ENCODE measurements at places on chromosomes 5 and 9. TPM values are rescaled to one million over a fixed set of nuclear protein-coding genes. Genes with fewer than 3 reads are reported as not detected.

GRCh38 chr5:149489605-149490037 is 61.6 kb downstream of the CSNK1A1 start:
- DNase-seq, result no peak
- H3K27ac ChIP-seq, result no peak overlapping the region
- no peaks in the 10 kb centered on the region for H3K36me3 ChIP-seq
- no peaks in the 10 kb centered on the region for H3K27me3 ChIP-seq

DNA sequence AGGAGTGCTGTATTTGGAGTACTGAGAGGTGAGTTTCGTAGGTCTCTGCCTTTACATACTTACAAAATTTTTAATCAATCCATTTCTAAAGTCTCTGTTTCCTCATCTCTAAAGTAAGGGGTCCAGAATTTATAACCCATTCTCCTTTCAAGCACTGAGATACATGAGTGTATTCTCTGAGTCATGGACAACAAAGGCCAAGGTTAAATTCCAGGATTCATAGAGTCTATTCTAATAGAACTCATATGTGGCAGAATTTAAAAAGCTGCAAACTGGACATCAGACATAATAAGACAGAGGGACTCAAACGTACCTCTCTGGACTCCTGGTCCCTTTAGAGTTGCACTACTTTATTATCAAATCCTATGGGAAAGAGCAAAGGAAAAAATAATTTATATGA is 112.5 kb upstream of the SLIT3 start:
- no peak overlapping the region for H3K4me3 ChIP-seq
- DNase-seq, result no peak
- no peaks in the 10 kb centered on the region for H3K4me1 ChIP-seq
- no peaks in the 10 kb centered on the region for H3K27me3 ChIP-seq
- H3K36me3 ChIP-seq, result no peaks in the 10 kb centered on the region

DNA sequence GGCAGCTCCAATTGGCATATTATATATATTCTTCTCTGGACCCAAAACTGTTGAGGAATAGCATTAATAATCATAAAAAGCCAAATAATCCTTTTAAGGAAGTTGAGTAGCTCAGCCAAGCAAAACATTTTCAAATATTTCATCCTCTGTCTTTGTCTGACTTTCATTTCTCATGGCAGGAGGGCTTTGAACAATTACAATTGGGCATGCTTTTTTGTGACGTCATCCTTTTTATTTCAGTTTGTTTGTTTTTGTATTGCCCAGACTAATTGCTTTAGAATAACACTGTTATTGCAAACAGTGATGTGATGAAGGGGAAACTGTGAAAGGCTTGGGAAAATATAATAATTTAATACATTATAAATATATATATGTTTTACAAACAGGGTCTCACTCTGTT is 65.2 kb upstream of the MAP1B start:
- DNase-seq, result no peak
- no peaks in the 10 kb centered on the region for H3K4me1 ChIP-seq
- H3K4me3 ChIP-seq, result no peak overlapping the region
- no peak overlapping the region for H3K27ac ChIP-seq

The TEK gene
- 3.2 TPM for total RNA-seq

The CARTPT gene
- total RNA-seq, result 15.0 TPM

GRCh38 chr5:131256507-131256823 is 7.4 kb upstream of the CDC42SE2 start:
- H3K36me3 ChIP-seq, result no peaks in the 10 kb centered on the region
- H3K27me3 ChIP-seq, result no peaks in the 10 kb centered on the region
- H3K27ac ChIP-seq, result no peak overlapping the region
- H3K4me3 ChIP-seq, result no peak overlapping the region
- no peak for DNase-seq
- peaks cover 7% of the 10 kb centered on the region for H3K4me1 ChIP-seq

DNA sequence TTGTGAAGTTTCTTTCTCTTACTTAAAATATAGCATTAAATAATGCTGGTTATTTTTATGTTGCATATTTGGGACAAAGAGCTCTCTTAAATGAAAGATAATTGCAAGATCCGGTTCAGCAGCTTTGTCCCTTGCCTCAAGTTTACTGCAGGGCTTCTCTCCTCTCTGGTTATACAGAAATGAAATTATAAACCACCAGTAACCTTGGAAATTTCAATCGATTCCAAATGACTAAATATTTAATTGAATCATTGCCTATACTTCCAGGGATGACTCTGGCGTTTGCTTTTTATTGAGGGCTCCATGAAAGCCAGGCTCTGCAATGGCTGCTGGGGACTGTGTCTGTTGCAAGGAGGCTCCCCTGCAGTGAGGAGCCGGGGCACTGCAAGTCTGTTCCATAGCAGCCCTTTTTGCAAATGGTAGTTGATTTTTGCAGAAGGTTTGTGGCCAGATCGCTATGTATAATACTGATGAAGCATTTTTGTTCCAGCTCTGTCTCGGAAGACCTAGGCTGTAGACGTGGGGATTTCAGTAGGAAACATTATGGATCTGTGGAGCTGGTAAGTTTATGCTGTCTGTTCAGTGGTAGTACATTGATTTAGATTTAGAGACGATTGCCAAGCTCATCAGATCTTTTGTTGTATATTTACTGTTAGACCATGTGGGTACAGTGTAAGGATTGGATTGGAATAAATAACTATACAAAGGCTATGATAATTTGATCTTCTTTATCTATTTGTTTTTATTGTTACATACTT is at the start of gene GARNL3:
Gene GARNL3 (plus strand): TSS at position 313 of the 758 bp plus-strand sequence. CDS start 104 bp downstream, at position 417.
- no peaks in the 10 kb centered on the region for H3K4me1 ChIP-seq
- no peaks in the 10 kb centered on the region for H3K27me3 ChIP-seq
- H3K27ac ChIP-seq, result no peak within 1 kb of the TSS
- no peak for DNase-seq
- no peak within 1 kb of the TSS for H3K4me3 ChIP-seq
- H3K36me3 ChIP-seq, result no peaks in the 10 kb centered on the region

The ARL14EPL gene
- not detected for total RNA-seq

Measured in testis (tissue), 5 donors.